Stimulated activated CD4-positive, alpha-beta T cell treated with anti-CD3 and anti-CD28 coated beads, Interleukin-2, amount 100 ng/mL, for 48 hours (primary cell): ENCODE measurements at places on chromosomes 13 and 19.
A peak's percentile ranks its signal among the peaks of the same experiment; 100 is the strongest.

- no peak for DNase-seq
Measured at GRCh38 chr19:58569943-58570670, 3.0 kb downstream of the MZF1 start.

DNA sequence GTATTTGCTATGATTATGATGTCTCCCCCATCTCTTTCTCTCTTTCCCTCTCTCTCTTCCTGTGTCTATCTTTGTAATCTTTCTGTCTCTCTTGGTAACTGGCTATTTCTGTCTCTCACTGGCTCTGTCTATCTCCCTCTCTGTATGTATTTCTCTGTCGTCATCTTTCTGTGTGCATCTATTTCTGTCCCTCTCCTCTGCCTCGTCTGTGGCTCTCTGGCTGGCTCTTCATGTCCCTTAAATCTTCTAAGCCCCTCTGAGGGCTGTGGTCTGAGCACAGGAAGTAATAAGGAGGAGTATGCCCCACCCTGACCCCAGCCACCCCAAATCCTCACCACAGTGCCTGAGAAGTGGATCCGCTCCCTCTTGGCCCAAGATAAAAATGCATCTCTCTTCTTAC lies 104.4 kb downstream of the DNAJC15 start:
- no peak for DNase-seq

GRCh38 chr19:45153339-45154063 lies 7.3 kb downstream of the NKPD1 start:
- peak; percentile 16 for DNase-seq

- no peak for DNase-seq
Measured at GRCh38 chr13:60851378-60851777, 454.4 kb downstream of the TDRD3 start.

DNA sequence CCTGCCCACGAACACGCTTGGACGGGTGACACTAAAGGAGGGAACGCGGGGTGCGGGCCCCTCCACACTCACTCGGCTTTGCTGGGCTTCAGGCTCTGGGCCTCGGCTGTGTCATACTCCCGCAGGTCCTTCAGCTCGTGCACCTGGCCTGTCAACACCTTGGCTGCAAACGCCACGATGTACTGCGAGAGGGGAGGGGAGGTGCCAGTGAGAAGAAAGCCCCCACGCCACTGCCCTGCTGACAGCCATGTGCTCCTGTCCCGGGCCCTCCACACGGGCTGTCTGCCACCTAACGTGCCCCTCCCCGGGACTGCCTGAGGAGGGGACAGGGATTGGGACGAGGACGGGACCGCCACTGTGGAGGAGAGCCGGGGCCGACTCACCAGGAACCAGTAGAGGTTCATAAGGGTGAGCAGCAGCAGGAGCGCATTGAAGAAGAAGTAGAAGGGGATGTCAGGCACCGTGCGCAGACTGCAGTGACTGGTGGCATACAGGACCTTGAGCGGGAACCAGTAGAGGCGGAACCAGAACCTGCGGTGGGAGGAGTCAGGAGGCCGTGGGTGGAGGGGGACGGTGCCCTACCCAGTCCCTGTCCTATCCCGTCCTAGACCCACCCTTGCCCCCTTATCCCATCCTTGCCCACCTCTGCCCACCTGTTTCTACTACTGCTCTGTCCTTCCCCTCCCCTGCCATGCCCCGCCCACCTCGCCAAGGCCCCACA lies 16.9 kb downstream of the CERS1 start:
- no peak for DNase-seq

GRCh38 chr13:24233351-24233901 lies 72.9 kb downstream of the SPATA13 start:
- no peak for DNase-seq

DNA sequence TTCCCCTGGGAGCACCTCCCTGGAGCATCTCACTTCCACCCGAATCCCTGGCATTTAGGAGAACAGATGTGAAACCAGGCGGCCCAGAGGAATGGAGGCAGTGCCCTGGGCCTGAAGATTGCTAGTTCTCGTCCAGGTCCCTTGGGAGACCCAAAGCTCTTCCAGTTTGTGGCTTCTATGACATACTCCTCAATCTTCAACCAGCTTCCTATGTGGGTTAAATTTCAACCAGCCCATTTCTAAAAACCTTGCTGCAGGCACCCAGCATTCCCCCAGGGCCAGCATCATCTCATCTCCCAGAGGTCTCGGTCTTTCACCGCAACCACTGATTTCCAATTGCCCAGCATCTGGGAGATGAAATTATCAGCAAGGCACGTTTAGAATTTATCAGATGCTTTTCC lies 46.0 kb upstream of the STK24 start:
- DNase-seq, result no peak

DNA sequence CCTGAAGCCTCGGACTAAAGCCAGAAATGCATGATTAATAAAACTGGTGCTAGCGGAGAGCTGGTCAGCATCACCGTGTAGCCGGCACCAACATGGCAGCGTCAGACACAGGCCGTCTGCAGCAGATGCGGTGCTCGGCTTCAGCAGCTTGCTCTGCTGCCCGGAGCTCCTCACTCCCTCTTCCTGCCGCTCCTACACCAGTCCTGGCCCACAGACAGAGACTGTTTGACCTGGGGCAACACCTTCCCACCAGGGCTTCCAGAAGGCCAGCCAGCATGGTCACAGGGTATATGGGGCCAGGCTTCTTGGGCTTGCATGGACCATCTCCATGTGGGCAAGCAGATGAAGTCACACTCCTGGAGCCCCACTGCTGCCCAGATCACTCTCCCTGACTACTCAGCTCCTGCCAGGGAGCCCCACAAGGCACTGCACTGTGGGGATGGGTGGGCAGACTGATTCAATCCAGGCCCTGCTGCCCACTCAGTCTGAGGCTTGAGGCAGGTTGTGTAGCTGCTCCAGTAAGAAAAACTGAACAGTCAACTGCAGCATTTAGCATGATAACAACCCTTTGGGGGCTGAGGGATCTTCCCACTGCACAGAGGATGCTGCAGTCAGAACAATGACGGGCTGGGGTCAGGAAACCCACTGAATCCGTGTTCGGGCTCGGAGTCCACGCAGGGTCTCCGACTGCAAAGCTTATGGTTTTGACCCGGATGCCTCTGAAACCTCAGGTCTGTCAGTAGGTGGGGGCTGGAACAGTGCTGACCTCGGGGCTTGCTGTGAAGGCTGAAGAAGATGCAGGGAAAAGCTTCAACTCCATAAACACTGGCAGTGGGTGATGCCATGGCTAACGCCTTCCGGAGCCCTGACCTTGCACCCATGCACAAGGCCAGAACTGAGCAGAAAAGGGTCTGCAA lies 45.6 kb downstream of the CEBPG start:
- no peak for DNase-seq

- no peak for DNase-seq
Measured at GRCh38 chr13:48316826-48317510, 13.4 kb downstream of the RB1 start.

DNA sequence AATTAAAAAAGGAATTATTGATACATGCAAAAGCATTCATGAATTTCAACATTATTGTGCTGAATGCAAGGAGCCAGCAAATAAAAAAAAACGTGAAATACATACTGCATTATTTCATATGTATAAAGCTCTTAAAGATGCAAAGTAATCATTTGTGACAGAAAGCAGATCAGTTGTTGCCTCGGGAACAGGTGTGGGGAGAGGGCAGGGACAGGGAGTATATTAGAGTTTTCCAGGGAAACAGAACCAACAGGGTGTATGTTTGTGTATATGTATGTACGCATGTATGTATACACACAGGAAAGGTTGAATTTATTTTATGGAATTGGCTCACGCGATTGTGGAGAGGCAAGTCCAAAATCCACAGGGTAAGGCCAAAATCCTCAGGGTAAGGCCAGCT lies 502.9 kb upstream of the ARGLU1 start:
- no peak for DNase-seq

- DNase-seq, result no peak
Measured at GRCh38 chr13:41751277-41751676, 209.6 kb downstream of the VWA8 start.

GRCh38 chr13:75876142-75877050 lies 240.3 kb downstream of the LMO7 start:
- DNase-seq, result peak; percentile 38

DNA sequence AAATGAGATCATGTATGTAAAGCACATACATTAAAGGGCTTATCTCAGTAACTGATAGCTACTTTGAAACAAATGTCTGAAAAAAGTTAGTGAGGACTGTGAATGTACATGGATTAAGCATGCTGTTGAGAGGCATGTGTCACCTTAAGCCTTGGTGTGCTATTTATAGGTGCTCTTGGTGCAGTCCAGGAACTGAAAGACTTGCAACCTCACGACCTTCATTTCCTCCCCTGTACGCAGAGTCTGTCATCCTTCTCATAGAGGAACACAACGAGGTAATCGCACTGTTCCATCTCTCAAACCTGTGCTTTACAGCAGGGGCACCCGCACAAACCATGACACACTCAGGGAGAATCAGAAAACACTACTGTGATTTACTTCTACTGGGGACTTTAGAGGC lies 65.6 kb downstream of the UFM1 start:
- DNase-seq, result no peak
